GM12878 (cell line): ENCODE measurements at places on chromosomes 6 and 20.

GRCh38 chr6:33456156-33456555 is 1.8 kb downstream of the ZBTB9 start:
- DNase-seq = no peak

DNA sequence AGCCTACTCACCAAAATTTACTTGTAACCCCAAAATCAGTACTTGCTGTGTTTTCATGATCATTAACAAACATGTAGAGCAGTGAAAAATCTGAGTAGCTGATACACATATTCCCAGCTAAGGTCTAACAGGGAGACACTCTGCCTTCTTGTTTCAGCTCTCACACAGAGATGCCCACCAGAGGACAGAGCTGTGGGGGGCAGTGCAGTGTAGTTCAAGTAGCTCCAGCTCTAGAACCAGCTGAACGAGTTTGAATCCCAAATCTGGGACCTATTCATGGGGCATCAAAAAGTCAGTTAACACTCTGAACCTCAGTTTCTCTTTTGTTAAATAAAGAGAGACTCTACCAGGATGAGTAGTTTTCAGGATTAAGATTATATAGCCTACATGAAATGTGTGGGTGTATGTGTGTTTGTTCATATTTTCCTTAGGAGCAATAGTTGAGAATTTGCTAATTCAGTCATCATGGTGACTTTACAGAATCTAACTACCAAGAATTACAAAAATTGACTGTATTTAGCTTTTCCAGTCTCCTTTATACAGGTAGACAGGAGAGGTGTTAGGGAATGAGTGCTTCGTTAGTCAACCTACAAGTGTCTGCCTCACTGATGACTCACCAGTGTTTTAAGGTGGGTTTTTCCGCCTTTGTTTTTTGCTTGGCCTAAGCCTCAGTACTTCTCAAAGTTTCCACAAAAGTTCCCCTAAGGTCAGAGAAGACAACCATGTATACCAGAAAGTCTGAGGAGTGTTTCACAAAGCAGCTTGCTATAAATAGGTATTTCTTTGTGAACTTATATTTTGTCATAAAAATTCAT is 164.0 kb upstream of the RUNX2 start:
- peak; percentile 51 for DNase-seq

DNA sequence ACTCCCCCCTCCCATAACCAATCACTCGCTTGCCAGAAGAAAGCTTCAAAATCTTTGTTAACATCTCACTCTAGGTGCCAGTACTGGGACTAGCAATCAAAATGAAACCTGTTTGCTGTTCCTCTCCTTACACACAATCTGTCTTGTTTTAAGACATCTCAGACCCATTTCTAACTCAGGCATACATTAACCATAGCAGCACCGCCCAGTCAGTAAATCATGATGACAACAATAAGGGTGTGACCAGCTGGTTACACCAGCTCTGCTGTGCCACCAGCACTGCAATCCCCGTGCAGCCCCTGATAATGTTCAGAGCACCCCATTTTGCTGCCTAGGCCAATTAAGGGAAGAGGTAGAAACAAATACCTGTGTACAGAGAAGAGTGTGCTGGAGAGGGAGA is 185.2 kb upstream of the TAB2 start:
- DNase-seq = no peak

- DNase-seq = no peak
Measured at GRCh38 chr6:108001696-108002231, 43.8 kb upstream of the SEC63 start.

DNA sequence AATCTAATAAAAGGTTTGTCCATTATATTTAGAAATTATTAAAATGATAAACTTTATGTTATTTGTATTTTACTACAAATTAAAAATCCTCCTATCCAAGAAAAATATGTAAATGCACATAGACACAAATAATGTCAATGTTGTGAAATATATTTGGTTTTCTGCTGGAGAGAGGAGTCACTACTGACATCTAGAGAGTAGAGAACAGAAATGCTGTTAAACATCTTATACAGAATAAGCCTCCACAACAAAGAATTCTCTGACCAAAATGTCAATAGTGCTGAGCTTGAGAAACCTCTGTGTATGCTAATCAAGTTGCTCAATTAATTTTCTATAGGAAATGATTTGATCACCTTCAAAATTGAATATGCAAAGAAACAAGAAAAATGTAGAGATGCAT is 12.4 kb downstream of the HTR1B start:
- no peak for DNase-seq

DNA sequence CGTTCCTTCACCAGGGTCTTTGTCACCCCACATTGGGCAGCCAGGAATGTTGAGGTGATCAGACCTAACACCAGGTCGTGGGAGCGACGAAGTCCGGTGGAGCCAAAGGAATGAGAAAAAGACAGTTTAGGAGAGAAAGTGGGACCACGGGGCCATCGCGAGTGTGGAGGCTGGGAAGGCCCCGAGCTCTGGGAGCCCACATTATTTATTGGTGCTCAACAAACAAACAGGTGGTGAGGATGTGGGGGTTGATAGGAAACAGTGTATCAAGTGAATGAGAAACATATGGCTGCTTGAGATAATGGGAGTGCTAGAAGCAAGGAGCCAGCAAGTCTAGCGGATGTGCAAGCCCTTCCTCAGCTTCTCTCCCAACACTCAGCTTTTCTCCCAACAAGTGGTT is 287.1 kb upstream of the SGK1 start:
- no peak for DNase-seq

GRCh38 chr20:51514249-51514648 is 28.3 kb downstream of the NFATC2 start:
- no peak for DNase-seq

DNA sequence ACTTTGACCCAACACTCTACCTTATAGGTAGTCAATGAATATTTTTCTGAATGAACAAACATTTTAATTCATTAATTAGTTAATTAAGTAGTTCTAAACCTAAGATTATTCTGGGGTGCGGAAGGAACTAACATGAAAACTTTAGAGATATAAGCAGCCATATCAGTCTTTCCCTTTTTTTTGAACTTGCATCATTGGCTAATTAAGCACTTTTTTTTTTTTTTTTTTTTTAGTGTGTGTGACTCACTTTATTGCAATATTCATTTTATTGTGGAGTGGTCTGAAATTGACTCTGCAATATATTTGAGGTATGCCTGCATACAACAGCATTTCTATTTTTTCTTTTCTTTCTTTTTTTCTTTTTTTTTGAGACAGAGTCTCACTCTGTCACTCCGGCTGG is 21.8 kb upstream of the AMD1 start:
- no peak for DNase-seq

GRCh38 chr6:133966654-133967329 is 13.8 kb downstream of the TBPL1 start:
- DNase-seq = peak; percentile 34

DNA sequence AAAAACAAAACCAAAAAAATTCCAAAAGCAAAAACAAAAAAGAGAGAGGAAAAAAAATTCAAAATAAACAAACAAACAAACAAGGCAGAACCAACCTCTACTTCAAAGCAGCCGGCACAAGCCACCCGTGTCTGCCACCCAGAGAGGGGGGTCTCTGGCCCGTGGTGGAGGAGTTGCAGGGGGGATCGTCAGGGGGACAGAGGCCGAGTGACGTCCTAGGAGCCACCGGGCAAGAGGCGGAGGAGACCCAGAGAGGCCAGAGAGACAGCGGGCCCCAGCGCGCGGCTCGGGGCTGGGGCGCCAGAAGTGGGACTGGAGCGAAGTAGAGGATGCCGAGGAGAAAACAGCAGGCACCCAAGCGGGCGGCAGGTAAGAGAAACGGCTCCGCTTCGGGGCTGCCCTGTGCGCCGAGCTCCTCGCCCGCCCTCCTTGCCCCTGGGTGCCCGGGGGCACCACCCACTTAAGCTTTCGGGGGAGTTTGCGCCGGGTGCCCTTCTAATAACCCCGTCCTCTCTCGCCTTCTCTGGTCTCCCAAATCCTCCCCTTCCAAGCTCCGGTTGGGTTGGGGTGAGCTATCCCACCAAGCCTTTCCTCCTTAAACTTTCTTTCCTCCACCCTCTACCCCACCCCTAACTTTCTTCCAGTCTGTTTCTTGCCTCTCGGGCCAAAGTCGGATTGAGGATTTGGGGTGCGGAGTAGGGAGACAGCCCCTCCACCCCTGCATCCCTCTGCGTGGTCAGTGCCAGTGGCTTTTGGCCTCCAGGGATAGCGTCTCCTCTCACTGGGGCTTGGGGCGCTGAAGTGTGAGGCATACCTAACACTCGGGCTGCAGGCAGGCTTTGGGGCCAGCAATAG is 1.0 kb downstream of the TSHZ2 start:
- no peak for DNase-seq

DNA sequence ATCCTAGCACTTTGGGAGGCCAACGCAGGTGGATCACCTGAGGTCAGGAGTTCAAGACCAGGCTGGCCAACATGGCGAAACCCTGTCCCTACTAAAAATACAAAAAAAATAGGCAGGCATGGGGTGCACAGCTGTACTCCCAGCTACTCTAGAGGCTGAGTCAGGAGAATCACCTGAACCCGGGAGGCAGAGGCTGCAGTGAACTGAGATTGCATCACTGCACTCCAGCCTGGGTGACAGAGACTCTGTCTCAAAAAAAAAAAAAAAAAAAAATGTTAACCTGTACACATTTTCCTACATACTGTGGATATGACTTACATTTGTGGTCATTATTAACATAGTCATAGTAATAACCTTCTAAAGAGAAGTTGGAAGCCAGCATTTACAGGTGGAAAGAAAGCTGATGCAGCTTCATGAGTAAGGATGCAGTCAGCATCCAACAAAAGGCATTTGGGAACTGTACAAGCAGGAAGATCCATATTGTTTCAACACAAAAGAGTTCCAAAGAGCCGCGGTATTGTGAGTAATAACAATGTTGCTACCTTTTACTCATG is 186.2 kb downstream of the GPX5 start:
- no peak for DNase-seq

DNA sequence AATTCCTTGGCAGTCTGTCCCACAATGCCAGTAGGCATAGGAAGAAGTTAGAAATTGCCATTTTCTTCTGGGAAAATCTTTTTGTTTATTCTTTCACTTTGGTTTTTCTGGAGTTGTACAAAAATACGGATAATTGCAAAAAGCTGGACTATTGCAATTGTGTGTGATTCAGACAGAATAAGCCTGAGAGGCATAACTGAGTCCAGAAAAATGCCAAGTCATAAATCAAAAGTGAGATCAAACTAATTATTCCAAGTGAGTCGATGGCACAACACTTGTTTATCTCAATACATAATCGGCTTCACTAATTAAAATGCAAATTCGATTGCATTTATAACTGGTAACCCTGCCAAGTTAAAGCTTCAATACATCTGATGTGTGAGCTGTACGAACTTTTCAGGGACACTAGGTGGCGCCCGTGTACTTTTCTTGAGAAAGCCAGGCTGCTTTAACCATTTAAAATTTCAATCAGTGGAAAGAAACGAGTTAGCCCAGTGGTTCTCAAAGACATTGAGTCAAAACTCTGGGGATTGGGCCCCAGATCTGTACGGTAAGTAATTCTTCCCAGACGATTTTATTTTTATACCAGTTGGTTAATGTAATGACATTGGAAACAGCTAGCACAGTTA is 102.6 kb downstream of the LAMP5 start:
- no peak for DNase-seq

DNA sequence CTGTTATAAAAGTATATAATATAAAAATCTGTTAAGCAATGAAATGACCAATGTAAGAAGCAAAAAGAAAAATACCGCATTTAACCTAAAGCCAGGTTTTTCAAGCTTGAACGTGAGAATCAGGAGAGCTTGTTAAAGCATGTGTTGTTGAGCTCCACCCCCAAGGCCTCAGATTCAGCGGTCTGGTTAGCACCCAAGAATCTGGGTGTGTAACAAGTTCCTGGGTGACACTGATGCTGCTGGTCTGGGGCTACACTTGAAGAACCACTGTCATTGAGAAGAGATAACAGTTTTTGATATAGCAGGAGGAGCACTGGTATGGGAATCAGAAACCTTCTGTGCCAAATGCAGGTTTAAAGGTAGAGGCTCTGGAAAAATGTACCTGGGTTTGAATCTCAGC is 154.0 kb downstream of the ID4 start:
- DNase-seq = no peak

- no peak for DNase-seq
Measured at GRCh38 chr6:168061269-168062210, 17.5 kb downstream of the FRMD1 start.

DNA sequence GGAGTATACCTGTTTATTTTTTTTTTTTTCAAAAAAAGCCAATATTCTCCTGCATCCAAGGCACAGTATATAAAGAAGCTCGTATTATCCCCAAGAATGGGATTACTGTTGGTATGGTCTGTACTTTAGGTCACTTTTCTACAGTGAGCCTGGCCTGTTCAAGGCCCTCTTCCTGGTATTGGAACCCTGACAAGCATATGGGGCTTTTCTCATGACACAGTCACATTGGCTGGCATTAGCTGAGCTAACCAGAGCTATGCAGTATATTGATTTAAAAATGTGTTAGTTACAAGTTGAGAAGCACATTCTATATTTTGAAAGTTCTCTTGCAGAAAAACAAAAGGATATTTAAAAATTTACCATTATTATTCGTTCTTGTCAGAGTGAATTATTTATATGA is 48.0 kb downstream of the MCHR2 start:
- DNase-seq = no peak

GRCh38 chr6:82056567-82056966 is 191.0 kb downstream of the IBTK start:
- no peak for DNase-seq

GRCh38 chr6:149140910-149141290 is 176.6 kb upstream of the TAB2 start:
- peak; percentile 65 for DNase-seq

DNA sequence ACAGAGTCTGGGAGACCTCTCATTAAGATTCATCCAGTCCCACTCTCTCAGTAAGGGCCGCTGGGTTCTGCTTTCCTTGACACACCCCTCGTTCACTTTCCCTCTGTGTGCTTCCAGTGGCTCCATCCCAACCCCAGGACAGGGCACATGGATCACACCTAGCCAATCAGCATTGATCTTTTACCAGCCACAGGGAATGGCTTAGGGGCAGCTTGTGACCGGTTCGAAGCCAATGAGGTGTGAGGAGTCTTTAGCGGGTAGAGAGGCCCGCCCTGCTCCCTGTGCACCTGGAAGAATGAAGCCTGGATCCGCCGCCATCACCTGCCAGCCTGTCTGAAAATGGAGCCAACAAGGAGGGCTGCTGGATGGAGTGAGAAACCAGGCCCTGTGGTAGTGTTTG is 35.2 kb upstream of the OVOL2 start:
- DNase-seq = no peak

- DNase-seq = no peak
Measured at GRCh38 chr6:104477569-104477968, 382.1 kb downstream of the HACE1 start.
